Activated CD4-positive, alpha-beta T cell treated with anti-CD3 and anti-CD28 coated beads, Interleukin-2, amount 10 ng/mL, durations not matched to agents 24 days and 14 days (primary cell): ENCODE measurements at places on chromosomes 1 and 21.

- peaks cover 2% of the 10 kb centered on the region for H3K4me1 ChIP-seq
- no peaks in the 10 kb centered on the region for H3K27me3 ChIP-seq
Measured at GRCh38 chr1:202009326-202010179, 834 bp upstream of the ELF3 start.

DNA sequence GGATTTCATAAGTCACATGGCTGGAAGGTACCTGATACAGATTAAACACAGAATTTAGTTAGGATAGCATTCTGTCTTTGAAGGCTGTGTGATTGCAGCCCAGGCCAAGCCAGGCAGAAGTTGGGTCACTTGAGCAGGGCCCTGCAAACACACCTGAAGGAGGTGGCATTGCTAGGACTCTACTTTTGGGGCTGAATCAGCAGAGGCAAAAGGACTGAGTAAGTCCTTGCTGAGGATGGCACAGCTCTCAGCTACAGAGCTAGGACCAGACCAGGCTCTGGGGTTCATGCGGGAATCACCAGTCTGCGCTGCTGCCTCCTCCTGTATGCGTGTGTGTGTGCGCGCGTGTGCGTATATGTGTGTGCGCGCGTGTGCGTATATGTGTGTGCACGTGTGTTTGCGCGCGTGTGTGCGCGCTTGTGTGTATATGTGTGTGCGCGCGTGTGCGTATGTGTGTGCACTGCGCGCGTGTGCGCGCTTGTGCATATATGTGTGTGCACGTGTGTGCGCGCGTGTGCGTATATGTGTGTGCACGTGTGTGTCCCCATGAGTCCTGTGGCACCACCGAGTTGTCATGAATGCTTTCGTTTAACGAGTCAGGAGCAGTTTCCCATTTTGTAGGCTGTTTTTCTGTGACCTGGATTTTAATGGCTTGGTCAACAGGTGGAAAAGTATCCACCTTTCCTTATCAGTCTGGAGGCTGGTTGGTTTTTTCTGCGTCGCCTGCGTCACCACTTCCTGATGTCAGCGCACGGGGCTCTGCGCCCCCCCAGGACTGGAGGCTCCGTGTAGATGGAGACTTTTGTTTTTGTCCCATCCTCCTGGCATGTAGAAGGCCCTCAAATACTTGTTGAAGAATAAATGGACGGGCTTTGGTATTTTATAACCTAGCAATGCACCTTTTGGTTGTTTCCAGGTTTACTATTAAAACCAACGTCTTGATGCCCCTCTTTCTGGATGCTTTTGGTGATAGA, 34.7 kb downstream of the ADARB1 start:
- H3K4me3 ChIP-seq, result peak overlapping the region; percentile 71
- peaks cover 6% of the 10 kb centered on the region for H3K36me3 ChIP-seq
- H3K4me1 ChIP-seq, result peaks cover 57% of the 10 kb centered on the region
- H3K27ac ChIP-seq, result no peak overlapping the region

DNA sequence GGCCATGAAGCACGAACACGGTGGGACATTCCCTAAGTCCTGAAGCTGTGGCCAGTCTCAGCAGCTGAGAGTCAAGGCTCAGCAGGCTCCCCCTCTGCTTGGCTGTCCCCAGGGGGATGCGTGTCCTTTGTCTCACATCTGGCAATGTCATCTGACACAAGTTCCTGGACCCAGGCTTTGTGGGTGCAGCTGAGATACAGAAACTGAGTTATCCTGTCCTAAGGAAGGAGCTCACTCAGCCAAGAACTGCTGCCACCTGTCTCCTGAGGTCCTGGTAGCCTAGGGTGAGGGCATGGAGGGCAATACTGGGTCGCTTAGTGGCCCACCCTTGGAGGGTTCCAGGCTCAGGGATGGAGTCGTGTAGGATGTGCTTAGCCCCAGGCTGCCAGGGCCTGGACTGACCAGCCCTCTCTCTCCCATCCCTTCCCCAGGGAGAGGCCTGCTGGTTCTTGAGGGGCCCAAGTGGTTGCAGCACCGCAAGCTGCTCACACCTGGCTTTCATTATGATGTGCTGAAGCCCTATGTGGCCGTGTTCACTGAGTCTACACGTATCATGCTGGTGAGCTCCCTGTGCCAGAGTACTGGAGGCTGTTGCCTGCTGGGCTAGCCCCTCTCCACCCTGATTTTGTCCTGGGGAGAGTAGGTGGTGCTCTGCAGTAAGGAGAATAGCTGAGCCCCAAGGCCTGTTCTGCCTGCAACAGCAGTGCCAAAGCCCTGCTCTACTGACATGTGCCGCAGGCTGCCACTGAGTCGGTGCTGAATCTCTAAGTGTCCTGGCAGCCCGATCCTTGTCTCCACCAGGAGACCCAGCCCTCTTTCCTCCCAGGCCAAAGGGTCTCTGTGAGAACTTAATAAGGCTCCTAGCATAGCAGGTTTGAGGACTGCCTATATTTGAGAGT, 13.5 kb downstream of the CYP4B1 start:
- peak; percentile 40 for DNase-seq
- H3K4me3 ChIP-seq, result no peak overlapping the region
- H3K4me1 ChIP-seq, result no peaks in the 10 kb centered on the region
- H3K27ac ChIP-seq, result no peak overlapping the region
- no peaks in the 10 kb centered on the region for H3K36me3 ChIP-seq

GRCh38 chr1:60974524-60975372, 107.6 kb upstream of the NFIA start:
- H3K36me3 ChIP-seq, result no peaks in the 10 kb centered on the region
- H3K27ac ChIP-seq, result no peak overlapping the region
- no peak overlapping the region for H3K4me3 ChIP-seq
- H3K27me3 ChIP-seq, result peaks cover 7% of the 10 kb centered on the region

DNA sequence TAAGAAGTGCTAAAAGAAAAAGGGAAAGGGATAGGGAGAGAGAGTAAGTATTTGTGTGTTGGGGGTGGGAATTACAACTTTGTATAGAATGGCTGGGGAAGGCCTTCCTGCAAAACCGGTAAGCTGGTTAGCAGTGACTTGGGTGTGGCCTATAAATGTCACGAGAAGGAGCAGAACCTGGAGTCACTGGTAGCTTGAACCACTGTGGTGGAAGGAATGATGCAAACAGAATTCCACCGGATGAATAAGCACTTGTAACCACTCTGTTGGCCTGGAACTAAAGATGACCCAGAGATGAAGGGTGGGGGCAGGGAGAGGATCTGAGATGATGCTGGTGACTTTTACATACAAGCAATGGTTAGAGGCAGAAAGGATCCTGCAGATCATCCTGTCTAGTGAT, 8.9 kb downstream of the XKR8 start:
- no peak overlapping the region for H3K4me3 ChIP-seq
- H3K36me3 ChIP-seq, result peaks cover 35% of the 10 kb centered on the region
- no peaks in the 10 kb centered on the region for H3K27me3 ChIP-seq
- no peak for DNase-seq

DNA sequence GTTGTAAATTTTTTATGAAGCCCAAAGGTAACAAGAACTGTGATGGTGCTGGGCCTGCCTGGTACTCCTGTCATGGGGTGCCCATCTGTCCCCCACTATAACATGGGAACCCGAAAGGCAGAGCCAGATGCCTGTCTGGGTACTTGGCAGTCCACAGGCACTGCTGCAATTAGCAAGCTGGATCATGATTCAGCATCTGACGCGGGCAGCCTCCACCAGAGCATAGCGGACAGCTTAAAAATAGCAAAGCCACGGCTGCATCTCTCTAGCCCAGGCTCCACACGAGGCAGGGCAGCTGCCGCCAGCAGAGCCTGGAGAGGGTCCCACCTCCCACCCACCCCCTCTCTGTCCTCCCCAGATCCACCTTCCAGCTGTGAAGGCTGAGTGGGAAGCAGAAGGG, 22.9 kb downstream of the SUSD4 start:
- no peaks in the 10 kb centered on the region for H3K36me3 ChIP-seq
- H3K27me3 ChIP-seq, result peaks cover 3% of the 10 kb centered on the region
- DNase-seq, result no peak
- no peak overlapping the region for H3K4me3 ChIP-seq
- no peaks in the 10 kb centered on the region for H3K4me1 ChIP-seq

- no peak for DNase-seq
- peaks cover 4% of the 10 kb centered on the region for H3K4me1 ChIP-seq
- H3K27ac ChIP-seq, result no peak overlapping the region
Measured at GRCh38 chr1:148161053-148161901, 9.2 kb upstream of the NBPF11 start.

- DNase-seq, result no peak
- H3K4me1 ChIP-seq, result peaks cover 2% of the 10 kb centered on the region
- no peak overlapping the region for H3K4me3 ChIP-seq
- no peak overlapping the region for H3K27ac ChIP-seq
- no peaks in the 10 kb centered on the region for H3K36me3 ChIP-seq
Measured at GRCh38 chr1:76048219-76048618, 26.3 kb upstream of the ST6GALNAC3 start.

GRCh38 chr1:117561071-117561470, 44.8 kb upstream of the TENT5C start:
- H3K4me1 ChIP-seq, result peaks cover 2% of the 10 kb centered on the region
- no peaks in the 10 kb centered on the region for H3K36me3 ChIP-seq
- no peak for DNase-seq
- H3K27ac ChIP-seq, result no peak overlapping the region

- H3K4me1 ChIP-seq, result peaks cover 37% of the 10 kb centered on the region
- H3K36me3 ChIP-seq, result peaks cover 5% of the 10 kb centered on the region
- H3K27me3 ChIP-seq, result peaks cover 2% of the 10 kb centered on the region
- peak overlapping the region; percentile 36 for H3K4me3 ChIP-seq
- DNase-seq, result no peak
Measured at GRCh38 chr1:199161766-199162303, 523.0 kb downstream of the PTPRC start.

GRCh38 chr1:243939167-243939848, 89.3 kb upstream of the AKT3 start:
- no peaks in the 10 kb centered on the region for H3K36me3 ChIP-seq
- H3K4me3 ChIP-seq, result no peak overlapping the region
- DNase-seq, result no peak
- peaks cover 5% of the 10 kb centered on the region for H3K27me3 ChIP-seq

DNA sequence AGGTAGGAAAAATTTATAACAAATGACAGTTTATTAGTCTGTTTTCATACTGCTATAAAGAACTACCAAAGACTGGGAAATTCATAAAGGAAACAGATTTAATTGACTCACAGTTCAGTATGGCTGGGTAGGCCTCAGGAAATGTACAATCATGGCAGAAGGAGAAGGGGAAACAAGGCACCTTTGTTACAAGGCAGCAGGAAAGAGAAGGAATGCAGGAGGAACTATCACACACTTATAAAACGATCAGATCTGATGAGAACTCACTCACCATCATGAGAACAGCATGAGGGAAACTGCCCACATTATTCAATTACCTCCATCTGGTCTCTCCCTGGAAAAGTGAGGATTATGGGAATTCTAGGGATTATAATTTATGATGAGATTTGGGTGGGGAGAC, 61.3 kb downstream of the ASB17 start:
- H3K4me1 ChIP-seq, result no peaks in the 10 kb centered on the region
- no peaks in the 10 kb centered on the region for H3K36me3 ChIP-seq
- H3K27me3 ChIP-seq, result peaks cover 3% of the 10 kb centered on the region

GRCh38 chr1:180623579-180624347, 8.1 kb upstream of the XPR1 start:
- H3K4me3 ChIP-seq, result no peak overlapping the region
- H3K4me1 ChIP-seq, result no peaks in the 10 kb centered on the region
- no peak overlapping the region for H3K27ac ChIP-seq
- no peaks in the 10 kb centered on the region for H3K36me3 ChIP-seq
- no peak for DNase-seq

DNA sequence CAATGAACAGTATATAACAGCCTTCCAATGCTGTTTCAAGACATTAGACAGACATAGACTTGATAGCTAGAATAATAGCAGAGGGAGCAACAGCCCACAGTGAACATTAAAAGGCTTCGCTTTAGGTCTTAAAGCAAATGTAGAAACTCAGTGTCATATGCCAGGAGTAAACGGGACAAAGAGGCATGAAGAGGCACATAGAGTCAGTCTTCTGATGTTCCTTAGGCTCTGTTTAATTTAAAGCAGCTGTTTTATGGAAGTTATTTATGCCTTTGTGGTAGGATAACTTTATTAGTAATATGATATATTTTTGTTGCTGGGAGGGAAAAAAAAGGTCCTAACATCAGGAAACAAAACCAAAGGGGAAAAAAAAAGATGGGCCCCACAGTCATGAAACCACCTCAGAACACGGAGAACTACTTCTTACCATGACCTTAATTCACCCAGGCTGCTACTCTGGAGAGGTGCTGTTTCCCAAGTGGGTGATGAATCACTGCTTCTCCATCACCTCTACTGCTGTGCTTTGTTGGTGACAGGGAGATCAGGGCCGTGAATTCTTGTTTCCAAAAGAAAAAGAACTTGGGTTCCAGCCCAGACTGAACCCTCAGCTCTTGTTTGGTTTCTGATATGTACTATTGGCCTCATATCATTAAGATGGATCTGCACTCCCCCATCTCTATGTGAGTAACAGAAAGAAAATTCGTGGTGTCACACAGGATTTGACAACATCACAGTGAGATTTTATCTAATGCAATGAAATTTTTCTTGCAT, 616.9 kb downstream of the KIF26B start:
- no peak overlapping the region for H3K27ac ChIP-seq
- H3K4me3 ChIP-seq, result no peak overlapping the region
- no peaks in the 10 kb centered on the region for H3K4me1 ChIP-seq
- H3K36me3 ChIP-seq, result no peaks in the 10 kb centered on the region
- no peak for DNase-seq

- H3K4me1 ChIP-seq, result no peaks in the 10 kb centered on the region
- no peak for DNase-seq
- H3K4me3 ChIP-seq, result no peak overlapping the region
- no peaks in the 10 kb centered on the region for H3K27me3 ChIP-seq
- no peaks in the 10 kb centered on the region for H3K36me3 ChIP-seq
Measured at GRCh38 chr1:97192872-97193572, 471.4 kb downstream of the PTBP2 start.

DNA sequence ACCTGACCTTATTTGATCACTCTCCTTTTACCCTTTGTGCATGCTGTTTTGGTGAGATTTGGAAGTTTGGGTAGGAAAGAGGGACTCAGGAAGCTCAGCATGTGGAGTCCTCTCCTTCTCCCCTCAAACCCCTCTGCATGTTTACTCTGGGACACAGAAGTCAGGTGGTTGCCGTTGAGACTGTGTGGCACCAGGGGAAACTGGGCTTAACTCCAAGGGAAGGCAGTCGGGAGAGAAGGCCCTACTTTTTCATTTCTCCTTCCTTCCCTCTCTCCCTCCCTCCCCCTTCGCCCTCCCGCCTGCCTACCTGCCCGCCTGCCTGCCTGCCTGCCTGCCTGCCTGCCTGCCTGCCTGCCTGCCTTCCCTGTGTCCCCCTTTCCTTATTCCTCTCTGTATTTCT, 34.8 kb upstream of the TTC22 start:
- no peak overlapping the region for H3K4me3 ChIP-seq
- no peaks in the 10 kb centered on the region for H3K4me1 ChIP-seq
- H3K36me3 ChIP-seq, result no peaks in the 10 kb centered on the region
- no peak overlapping the region for H3K27ac ChIP-seq
- peaks cover 4% of the 10 kb centered on the region for H3K27me3 ChIP-seq

- no peaks in the 10 kb centered on the region for H3K36me3 ChIP-seq
- H3K27ac ChIP-seq, result no peak overlapping the region
- DNase-seq, result no peak
Measured at GRCh38 chr1:198541737-198542136, 1.3 kb upstream of the ATP6V1G3 start.
